Activated T-cell treated with anti-CD3 and anti-CD28 coated beads, Interleukin-2, amount 50 U/mL, for 48 hours (primary cell): ENCODE measurements at places on chromosomes 2 and 18.

DNA sequence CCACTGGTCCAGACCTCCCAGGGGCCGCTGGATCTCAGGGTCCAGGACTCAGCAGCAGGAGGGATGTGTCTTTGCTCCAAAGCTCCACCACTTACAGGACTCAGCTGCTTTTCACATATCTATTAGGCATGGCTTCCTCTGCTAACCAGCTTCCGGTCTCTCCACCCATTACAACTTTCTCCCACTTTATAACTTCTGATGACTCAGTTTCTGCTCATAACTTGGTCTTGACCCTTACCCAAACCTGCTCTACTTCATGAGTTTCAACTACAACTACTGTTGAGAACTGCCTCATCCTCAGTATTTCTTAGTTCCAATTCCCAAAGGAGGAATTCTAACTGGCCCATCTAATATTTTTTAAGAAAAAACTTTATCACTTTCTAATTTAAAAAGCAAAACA lies 17.2 kb downstream of the SULT1C2 start:
- no peak for DNase-seq

DNA sequence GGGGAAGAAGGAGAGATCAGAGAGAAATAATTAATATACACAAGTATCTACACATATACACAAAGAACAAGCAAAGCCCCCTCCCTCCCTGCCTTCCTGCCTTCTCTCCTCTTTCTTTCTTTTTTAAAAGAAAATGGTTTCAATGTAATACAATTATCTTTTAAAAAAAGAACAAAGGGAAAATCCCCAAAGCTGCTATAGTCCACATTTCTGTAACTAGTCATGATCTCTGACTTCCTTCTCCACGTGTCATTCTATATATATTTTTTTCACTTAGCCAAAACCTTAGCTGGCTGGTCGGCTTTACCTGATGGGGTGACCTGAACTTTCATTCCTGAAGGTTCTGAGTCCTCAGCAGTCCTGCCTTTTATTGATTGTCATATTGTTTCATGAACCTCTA lies 44.3 kb downstream of the MAP3K20 start:
- DNase-seq, result no peak

- no peak for DNase-seq
These were observed 769.6 kb upstream of the CRIM1 start for GRCh38 chr2:35585972-35586371.

- no peak for DNase-seq
These were observed 44.5 kb upstream of the KCNE4 start for GRCh38 chr2:223007531-223007930.

DNA sequence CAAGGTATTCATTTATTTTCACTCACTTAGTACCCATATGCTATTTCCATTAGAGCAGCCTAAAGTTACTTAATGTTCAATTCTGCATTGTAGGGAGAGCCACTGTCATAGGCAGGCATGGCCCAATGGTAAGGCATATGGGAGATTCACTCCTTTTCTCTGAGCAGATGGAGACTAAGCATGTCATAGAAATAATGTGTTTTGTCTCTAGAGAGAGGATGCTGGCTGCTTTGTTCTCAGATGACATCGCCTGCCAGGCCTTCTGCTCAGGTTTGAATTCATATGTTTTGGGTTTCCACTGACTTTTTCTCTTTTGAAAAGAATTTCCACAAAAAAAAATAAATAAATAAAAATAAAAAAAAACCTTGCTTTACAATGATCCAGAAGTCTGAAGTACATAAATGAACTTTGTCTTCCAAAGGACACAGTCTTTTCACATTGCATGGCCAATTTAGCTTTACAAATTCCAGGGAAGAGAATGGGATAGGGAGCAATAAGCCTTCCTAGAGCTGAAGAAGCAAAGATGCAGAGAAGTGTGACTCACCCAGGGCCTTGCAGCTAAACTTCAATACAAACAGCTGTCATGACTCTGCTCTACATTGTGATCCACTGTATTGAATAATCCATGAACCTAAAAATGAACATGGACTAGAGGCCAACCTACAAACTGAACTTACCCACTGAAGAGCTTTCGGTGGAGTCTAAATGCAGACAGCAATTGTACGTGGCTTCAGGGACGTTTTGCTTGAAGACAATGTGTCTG lies 422.5 kb downstream of the CMPK2 start:
- no peak for DNase-seq

- DNase-seq, result no peak
These were observed 1.5 kb upstream of the VSNL1 start for GRCh38 chr2:17538844-17539554.

DNA sequence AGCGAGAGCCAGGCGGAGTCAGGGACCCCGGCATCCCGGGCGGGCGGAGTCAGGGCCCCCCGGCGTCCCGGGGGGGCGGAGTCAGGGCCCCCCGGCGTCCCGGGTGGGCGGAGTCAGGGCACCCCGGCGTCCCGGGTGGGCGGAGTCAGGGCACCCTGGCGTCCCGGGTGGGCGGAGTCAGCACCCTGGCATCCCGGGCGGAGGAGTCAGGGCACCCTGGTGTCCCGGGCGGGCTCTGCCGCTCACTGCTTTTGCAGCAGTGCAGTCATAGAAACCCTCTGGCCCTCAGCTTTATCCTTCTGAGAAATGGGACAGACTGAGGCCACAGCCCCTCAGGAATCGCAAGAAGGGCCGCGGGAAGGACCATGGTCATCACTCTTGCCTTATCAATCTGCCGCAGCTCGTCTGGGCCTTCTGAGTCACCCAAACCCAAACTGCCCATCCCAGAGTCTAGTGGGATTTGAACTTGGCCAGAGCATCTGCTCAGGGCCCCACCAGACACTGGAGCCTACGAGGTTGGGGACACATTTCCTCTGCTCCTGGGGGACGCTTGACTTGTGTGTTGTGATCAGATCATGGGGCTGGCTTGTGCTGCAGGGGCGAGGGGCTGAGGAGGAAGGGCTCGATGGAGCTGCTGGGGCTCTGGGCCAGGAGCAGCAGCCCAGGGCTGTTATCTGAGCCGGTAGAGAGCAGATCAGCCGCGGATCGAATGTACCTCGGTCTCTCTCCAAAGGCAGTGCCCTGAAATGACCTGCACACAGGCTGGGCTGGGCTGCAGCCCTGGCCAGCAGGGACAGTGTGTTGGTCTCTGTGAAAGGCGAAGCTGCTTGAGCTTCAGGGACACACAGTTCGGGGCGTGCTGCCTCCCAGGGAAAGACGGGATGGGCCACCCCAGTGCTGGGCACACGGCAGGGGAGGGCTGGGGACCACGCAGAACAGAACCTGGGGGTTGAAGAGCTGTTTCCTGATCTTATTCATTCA lies 290.1 kb upstream of the HDAC4 start:
- DNase-seq, result no peak

GRCh38 chr2:34096562-34097171 lies 497.6 kb upstream of the FAM98A start:
- peak; percentile 24 for DNase-seq

GRCh38 chr2:40452786-40453185 lies 896 bp upstream of the SLC8A1 start:
- no peak for DNase-seq

GRCh38 chr18:580154-580553 lies at the start of gene CETN1:
Gene CETN1 (plus strand): TSS chr18:580380. CDS start chr18:580409, 29 bp downstream.
- no peak for DNase-seq

- DNase-seq, result no peak
These were observed 54.7 kb downstream of the SPRED2 start for GRCh38 chr2:65377556-65378192.

- no peak for DNase-seq
These were observed 24.1 kb upstream of the RABL2A start for GRCh38 chr2:113602869-113603466.

- DNase-seq, result no peak
These were observed 866.2 kb upstream of the DDX18 start for GRCh38 chr2:116948258-116948657.

DNA sequence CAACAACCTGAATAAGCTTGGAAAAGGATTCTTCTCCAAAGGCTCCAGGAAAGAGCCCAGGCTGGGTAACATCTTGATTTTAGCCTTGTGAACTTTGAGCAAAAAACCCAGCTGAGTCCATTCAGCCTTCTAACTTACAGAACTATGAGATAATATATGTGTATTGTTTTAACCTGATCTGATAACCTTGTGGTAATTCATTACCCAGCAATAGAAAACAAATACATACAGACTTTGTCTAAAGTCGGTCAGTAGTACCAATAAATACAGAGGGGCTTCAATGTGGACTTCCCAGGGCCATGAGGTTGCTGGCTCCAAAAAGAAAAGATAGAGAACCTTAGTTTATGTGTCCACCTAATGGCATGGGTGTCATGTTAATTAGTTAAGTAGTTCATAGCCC lies 191.8 kb downstream of the KCNH7 start:
- no peak for DNase-seq

DNA sequence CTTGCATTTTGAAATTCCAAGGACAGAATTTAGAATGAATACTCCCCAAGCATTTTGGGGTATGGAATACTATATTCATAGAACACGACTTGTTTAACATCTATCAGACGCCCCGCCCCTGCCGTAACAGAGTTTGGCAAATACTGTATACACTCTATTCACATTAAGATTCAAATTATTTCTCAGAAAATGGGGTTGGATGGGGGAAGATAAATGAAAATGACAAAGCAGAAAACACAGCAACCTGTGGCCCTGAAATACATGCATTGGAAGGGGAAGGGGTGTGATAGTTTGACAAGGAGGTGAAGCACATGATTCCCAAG lies 634.6 kb upstream of the SLC39A10 start:
- no peak for DNase-seq

DNA sequence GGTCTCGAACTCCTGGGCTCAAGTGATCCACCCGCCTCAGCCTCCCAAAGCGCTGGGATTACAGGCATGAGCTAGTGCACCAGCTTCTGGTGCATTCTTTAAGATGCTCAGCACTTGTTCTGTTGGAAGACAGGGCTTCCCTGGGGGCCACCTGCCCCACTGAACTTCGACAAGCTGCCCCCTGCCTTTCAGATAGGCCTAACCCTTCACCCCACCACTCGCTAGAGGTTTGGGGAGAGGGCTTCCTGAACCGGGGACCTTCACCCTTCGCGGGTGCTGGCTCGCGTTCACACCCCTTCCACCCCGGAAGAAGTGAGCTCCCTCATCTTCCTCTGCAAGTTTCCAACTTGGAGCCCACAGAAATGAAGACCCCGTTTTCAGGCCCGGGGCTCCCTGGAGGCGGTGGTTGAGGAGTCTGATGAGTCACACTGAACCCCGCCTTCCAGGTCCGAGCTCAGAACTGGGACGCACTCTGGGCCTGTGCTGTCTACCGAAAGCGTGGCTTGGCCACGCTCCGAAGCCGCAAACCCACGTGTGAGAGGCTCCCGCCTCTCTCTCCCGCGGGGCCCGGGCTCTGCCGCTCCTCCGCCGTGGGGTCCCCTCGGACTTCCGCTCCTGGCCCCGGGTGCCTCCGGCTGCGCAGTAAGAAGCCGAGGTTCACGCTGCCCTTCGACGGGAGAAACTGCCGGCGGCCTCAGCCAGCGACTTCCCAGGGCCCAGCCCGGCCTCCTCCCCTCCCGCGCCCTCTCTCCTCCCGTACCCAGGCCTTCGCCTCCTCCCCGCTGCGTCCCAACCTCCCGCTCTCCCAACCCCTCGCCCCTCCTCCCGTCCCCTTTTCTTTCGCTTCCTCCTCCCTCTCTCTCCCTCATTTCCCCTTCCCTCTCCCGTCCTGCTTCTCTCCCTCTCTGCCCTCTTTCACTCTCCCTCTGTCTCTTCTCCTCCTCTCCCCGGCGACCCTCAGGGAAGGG lies 47.5 kb upstream of the SP3 start:
- DNase-seq, result peak; percentile 58

DNA sequence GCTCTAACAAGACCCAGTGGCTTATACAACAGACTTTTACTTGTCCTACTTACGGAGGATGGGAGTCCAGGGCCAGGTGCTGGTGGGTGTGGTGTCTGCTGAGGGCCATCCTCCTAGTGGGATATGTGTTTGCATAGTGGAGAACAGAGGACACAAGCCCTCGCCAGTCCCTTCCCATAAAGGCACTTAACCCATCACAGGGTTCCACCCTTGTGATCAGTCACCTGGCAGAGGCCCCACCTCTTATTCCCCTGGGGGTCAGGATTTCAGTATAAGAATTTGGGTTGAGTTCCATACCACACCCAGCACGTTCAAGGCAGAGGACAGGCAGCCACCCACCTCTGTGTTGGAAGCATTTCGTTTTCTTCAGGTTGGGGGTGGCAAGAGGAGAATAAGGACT lies 259.0 kb downstream of the AGAP1 start:
- no peak for DNase-seq

DNA sequence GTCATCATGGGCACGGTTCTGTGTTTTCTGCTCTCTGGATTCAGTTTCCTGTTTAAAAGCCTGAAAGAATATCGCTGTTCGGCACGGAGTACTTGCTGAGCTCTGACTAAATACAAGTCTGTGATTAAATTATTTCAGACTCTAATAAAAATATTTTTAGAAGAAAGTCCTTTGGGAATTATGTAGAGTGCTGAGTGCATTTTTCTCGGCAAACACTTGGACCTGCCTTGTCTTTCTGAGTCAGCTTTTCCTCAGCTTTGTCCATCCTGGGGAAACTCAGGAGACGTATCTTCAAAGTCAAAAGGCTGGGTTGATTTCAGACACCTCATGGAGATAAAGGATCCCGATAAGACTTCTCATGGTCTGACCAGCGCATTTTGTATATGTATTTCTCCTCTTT lies 45.9 kb downstream of the IL1R2 start:
- DNase-seq, result no peak

DNA sequence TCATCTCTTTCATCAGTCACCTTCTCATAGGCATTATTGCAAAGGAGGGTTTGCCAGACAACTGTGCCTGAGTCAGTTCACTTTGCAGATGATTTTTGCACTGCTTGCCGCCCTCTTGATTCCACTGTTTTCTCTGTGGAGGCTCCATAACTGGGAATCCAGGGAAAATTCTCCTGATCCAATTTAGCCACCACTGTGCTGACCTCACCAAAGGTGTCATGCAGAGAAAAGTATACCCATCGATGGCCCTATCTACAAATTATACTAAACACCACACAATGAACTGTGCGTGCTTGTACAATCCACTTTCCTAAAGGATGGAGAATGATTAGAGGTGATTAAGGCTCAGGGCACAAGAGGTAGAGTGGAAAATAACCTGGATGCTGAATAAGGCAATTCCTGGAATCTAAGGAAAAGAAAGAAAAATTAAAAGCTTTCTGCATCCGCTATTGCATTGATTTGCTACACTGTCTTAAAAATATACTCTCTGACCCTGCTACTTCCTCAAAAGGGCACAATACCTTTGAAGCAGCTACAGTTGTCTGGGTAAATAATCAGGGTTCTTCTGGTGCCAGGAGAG lies 409.4 kb downstream of the RIT2 start:
- no peak for DNase-seq

GRCh38 chr2:219344751-219345430 lies 12.3 kb upstream of the RESP18 start:
- no peak for DNase-seq

- DNase-seq, result no peak
These were observed 62.0 kb downstream of the GLI2 start for GRCh38 chr2:120797421-120798221.

- peak; percentile 35 for DNase-seq
These were observed 36.5 kb downstream of the KANSL3 start for GRCh38 chr2:96601382-96602292.
